H9 (cell line): ENCODE measurements at places on chromosomes 7 and 10. TPM values are rescaled to one million over a fixed set of nuclear protein-coding genes. Genes with fewer than 3 reads are reported as not detected.

Gene ZNF853
- 9.3 and 9.6 TPM in 2 replicates for total RNA-seq

Gene ZNF716
- total RNA-seq = not detected in 2 replicates

- DNase-seq = no peak
Observed at GRCh38 chr7:29518616-29519015, 45.0 kb upstream of the PRR15 start.

DNA sequence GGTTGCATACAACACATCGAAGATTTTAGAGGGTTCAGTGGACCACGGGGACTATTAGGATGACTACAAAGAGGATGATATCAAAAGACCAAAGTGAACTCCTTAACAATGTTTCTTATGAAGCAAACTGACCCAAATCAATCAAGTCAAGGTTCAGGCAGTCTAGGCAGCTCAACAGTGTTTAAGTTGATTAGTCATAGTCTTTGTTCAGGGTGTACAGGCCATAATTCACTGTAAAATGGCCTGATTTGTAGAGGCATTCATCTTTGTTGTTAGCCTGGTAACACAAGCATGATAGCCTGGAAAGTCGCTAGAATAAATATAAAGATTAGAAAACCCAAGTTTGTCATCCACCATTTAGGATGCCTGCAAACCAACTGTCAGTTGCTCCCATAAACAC is 32.6 kb downstream of the ANTXRL start:
- no peak for DNase-seq

- no peak for DNase-seq
Observed at GRCh38 chr10:130648807-130649206, 512.6 kb downstream of the GLRX3 start.

DNA sequence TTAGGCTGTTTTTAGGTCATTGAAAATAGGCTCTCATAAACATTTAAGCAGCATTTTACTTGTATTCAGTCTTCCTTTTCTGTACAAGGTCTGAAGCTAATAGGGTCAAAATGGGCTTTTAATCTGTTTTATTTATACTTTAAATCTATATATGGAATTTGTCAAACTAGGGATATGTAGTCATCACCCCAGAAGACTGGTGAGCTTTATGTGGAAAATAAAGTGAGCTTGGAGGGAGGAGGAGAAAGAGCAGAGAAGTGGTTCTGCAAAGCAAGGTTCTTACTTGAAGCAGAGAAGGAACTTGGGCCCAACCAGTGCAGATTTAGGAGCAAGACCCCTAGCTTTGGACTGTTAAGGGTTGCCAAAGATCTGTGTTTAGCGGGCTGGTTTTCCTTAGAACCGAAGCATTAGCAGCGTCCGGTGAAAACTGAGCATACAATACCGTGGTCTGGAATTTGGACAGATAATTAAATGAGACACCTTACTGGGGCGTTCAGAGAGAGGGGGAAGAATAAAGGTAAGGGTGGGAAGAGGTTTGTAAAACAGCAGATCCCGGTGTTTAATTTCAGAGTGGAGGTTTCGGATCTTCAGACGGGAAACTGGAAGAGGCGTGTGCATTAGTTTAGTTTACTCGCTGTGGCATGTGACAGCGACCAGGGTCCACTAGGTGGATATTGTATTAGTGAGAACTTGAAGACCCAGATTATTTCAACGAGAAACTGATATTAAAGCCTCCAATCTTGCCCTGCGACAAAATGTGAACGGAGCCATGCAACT is 2.4 kb downstream of the BAMBI start:
- DNase-seq = no peak

GRCh38 chr7:1843271-1843861 is 173.3 kb downstream of the ELFN1 start:
- DNase-seq = no peak
